ENCODE measurements at places on chromosomes 2 and 18.
A peak's percentile ranks its signal among the peaks of the same experiment; 100 is the strongest.

- DNase-seq: no peak
Observed at GRCh38 chr18:45270289-45270771, 344.9 kb upstream of the SLC14A2 start.

DNA sequence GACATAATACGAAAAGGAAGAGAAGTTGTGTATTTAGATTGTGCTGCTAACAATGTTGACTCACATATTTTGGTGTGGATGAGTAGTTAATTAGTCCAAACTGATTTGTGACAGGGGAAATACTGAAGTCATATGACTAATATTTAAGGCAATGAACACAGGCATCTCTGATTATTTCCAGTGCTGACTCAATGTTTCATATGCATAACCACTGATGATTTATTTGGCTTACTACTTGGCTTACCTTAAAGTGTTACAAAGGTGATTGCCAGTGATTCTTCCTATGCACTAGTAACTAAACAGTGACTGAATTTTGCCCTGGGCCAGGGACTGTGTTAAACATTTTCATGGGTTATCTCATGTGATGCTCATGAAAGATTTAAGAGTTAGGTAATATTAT lies 722.6 kb downstream of the METTL4 start:
- DNase-seq: no peak

DNA sequence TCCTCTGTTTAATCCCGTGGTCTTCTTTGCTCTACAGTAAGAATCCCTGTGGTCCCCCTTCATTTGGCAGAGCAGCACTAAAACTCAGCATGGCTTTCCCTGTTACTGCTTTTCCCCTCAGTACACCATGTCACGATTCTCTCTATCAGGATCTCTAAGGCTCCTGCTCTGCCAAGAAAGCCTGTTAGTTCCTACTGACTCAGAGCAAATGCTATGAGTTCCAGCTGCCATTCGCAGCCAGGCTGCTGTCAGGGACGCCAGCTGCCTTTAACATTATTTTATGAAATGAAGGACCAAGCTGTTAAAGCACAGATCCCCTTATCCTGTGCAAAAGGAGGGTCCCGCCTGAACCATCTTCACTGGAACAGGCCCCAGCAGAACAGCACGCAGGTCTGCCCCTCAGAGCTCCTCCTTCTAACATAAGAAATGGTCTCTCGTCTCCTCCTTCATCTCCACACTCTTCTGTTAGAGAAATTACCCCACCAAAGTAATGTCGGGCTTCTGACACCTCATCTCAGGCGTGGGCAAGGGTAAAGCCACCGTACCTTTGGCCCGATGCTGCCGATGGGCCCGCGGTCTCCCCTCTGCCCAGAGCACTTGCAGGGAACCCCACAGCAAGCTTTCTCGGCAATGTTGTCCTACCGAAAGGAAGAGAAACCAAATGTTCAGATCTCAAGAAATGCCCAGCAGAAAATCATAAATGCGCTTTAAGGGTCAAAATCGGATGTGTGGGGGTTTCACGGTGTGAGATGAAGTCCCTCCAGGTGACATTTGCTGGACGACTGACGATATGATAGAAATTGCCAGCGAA lies 52.6 kb downstream of the COL6A3 start:
- no peak for DNase-seq

- DNase-seq: no peak
Observed at GRCh38 chr2:24824071-24824588, 30.9 kb downstream of the CENPO start.

DNA sequence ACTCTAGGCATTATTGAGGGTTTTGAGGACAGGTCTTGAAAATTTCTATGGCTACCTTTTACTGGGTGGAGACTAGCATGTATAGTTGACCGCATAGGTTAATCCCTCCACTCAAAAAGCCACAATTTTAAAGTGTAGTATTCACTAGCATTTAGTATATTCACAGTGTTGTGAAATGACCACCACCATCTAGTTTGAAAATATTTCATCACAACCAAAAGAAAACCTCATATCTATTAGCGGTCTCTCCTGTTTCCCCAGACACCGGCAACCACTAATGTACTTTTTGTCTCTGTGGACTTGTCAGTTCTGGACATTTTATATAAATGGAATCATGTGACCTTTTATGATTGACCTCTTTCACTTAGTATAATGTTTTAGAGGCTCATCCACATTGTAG lies 53.9 kb downstream of the MSH2 start:
- no peak for DNase-seq

- DNase-seq: no peak
Observed at GRCh38 chr2:191382801-191383200, 137.6 kb downstream of the MYO1B start.

DNA sequence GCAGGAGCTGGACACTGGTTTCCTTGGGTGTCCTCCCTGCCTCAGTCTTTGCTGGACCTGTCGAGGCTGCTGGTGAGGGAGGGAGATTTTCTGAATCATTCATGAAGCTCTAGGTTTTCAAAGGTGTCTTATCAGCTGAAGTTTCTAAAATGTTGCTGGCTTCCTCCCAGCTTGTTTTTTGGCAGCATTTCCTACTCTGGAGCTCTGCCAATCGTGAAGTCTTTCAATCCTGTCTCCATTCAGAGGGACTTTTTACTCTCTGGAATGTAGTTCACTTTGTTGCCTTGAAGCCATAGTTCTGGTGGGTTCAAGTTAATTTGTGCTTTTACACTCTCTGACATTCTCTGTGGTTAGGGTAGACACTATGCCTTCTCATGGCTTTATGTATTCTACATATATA lies 23.9 kb downstream of the SNTG2 start:
- DNase-seq: no peak

DNA sequence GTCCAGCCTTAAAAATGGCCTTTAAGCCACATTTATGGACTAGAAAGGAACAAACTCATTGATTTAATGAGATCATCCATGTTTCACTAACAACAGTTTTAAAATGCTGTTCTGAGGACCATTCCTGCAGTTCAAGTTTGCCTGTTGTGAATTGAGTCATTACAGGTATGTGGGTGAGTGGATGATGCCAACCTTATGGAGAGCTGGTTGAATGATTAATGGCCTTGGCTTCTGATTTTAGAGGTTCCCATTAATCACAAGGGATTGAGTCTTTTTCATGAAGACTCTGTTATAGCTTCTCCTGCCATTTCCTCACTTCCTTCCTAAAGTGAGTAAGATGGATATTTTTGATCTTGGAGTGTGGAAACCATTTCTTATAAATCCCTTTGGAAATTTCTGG lies 459.8 kb upstream of the SLC14A2 start:
- no peak for DNase-seq

GRCh38 chr2:25041307-25041927 lies 459 bp upstream of the EFR3B start:
- DNase-seq: no peak

GRCh38 chr2:160225722-160226121 lies 25.6 kb upstream of the ITGB6 start:
- no peak for DNase-seq

GRCh38 chr2:173521450-173522192 lies 166.9 kb downstream of the CDCA7 start:
- DNase-seq: no peak

DNA sequence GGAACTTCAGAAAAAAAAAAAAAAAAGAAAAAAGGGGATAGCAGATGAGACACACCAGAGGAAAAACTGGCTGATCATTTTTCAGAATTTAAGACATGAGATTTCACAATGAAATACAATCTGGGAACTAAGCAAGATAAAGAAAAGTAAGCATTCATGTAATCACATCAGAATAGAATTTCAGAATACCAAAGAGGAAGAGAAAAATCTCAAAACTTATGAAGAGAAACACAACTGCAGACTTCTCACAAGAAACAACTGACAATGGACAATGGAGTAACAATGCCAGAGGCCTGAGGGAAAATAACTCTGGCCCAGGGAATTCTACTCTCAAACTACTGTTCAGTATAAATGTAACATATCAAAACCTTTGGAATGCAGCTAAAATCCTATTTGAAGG lies 13.2 kb upstream of the RRM2 start:
- DNase-seq: no peak

GRCh38 chr2:11540996-11541692 lies 7.3 kb downstream of the GREB1 start:
- no peak for DNase-seq

- DNase-seq: no peak
Observed at GRCh38 chr2:113972766-113973165, 82.9 kb downstream of the ACTR3 start.

GRCh38 chr18:46291149-46291548 lies 187.0 kb downstream of the HAUS1 start:
- no peak for DNase-seq

DNA sequence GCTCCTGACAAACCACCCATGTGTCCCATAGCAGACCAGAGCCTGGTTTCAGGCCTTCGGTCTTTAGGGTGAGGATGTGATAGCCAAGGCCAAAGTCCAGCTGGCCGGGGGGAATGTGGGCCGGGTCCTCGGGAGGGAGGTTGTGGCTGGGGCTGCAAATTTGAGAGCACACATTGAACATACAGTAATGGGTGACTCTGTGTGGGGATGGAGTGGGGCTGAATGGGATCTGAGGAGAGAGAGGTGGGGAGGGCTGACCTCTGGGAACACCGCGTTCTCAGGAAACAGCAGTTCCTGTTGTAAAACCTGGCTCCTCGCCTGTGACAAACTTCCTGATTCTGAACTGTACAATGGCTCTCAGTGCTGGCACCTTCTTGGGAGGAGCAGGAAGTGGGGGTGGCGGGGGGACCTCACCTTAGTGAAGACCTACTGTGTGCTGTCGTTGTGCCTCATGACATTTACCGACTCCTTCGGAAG lies 48.8 kb downstream of the MCFD2 start:
- DNase-seq: no peak

DNA sequence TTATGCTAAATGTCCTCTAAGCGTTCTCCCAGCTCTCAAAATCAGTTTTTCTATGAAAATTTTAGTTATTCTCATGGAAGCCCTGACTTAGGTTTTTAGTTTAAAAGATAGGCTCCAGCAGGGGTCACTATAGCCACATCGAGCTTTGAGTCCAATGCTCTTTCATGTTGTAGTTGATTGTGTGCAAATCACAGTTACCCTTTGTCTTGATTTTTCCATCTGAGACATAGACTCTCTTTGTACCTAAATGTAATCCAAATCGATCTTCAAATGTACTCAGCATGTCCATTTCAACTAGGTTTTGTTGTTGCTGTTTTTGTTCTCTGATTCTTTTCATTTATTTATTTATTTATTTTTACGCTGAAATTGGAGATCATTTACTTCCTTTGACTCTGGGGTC lies 26.4 kb upstream of the MSTN start:
- peak; percentile 72 for DNase-seq

GRCh38 chr2:20544153-20544747 lies 97.4 kb downstream of the RHOB start:
- DNase-seq: no peak

DNA sequence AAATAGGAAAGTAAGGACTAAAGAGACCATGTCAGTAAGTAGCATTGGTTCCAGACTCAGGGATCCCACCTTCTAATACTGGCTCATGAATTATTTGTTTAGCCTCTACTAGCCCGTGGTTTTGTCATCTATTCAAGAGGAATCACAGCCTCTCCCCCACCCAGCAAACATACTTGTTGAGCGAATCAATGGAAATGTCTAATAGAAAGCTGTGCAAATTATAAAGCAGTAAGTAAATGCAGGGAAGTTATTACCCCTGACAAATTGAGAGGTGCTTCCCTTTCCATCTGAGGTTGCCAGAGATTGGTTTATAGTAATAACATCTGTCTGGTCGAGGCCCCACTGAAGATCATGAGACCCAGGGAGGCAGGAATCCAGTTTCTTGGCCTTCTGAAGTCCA lies 219.3 kb upstream of the OSR1 start:
- DNase-seq: no peak

- no peak for DNase-seq
Observed at GRCh38 chr2:85179541-85179940, 46.3 kb downstream of the TCF7L1 start.

DNA sequence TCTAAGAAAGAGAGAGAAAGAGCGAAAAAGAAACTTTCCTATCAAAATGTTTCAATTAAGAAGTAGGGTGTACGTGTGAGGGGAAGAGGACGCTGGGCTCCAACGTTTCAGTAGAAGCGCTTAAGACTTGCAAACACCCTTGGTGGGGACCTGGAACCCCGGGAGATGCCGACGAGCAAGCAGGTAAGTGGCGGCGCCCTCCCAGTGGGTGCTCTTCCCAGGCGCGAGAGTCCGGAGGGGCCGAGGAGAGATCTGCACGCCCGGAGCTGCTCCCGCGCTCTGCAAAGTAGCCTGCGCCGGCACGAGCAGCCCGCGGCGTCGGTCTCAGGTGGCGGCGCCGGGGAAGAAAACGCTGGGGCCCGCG lies 678 bp upstream of the OTX1 start:
- DNase-seq: no peak

DNA sequence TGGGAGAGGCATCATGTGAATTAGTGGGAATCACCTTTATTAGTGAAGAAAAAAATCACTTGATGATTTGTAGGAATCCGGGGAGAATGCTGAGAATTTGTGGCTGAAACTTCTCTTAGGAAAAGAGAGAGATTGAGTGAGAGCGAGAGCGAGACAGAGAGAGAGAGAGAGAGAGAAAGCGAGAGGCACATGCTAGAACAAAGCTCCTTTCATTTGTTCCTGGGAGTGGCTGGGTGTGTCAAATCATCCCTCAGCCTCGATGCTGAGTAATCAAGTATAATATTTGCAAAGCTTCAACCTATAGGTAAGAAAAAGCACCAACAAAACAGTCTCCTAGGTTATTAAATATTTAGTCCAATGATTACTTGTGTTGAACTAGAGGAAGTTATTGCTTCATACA lies 4.4 kb upstream of the SERPINB5 start:
- no peak for DNase-seq

GRCh38 chr2:80252294-80252986 lies 52.1 kb downstream of the LRRTM1 start:
- DNase-seq: no peak

DNA sequence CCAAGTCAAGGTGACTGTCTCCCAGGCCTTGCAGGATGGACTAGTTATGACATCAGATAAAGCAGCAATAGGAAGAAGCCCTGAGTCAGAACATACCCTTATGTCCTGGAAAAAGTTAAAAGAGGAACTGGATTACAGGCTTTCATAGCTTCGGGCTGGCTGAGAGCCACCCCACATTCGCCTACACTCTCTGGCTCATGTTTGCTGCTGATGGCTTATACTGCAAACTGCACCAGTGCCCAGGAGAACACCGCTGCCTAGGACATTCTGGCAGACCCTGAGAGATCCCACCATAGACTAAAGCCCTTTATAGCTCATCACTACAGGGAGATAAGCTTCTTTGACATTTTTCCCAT lies 20.3 kb downstream of the SLC8A1 start:
- DNase-seq: no peak

DNA sequence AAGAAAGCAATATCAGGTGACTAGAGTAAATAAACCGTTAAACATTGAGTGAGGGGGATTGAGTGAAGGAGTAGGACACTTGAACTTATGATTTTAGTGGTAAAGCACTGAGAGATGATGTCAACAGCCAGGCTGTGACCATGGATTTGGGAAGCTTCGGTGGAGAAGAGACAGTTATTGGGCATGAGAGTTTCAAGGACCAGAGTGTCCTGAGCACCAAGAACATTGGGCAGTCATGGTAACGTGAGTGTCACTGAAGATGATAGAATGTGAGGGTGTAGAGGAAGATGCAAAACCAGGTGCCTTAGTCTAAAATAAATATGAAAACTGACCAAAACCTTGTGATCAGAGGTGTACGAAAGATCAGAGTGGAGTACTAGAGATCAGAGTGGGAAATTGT lies 248.1 kb downstream of the ASXL3 start:
- DNase-seq: no peak
